ENCODE measurements at places on chromosomes 3 and 15.
A peak's percentile ranks its signal among the peaks of the same experiment; 100 is the strongest.

- DNase-seq = peak; percentile 36
Measured at GRCh38 chr15:29089731-29090616, 179.6 kb downstream of the NSMCE3 start.

DNA sequence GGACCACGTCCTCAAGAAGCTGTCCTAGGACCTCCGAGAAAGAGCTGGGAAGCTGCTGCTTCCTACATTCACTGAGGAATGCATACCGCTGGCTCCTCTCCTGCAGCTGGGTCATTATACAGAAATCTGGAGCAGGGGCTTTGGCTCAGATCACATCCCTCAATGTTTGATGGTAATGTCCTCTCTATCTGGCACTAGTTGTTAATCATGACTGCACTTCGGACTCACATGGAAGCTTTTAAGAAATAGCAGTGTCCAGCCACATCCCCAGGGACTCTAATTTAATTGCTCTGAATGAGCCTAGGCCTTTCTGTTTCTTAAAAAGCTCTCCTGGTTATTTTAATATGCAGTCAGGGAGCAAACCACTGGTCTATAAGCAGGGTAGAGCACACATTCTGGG lies 25.7 kb upstream of the MYRIP start:
- DNase-seq = no peak

GRCh38 chr3:37993460-37993819 lies 2.9 kb downstream of the VILL start:
- DNase-seq = no peak

DNA sequence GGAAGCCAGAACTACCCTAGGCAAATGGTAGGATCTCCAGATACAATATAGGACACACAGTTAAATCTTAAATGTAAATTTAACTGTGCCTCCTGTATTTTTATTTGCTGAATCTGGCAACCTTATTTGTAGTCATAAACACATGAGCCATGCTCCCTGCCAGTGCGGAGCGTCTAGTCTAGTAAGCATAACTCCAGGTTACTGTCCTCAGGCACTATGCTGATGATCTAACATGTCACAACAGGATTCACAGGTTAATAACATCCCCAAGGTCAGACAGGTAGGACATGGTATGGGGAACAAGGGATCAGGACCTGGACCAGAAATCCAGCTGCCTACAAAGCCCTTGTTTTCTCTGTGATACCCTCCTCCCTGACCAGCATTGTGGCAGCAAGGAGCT lies 305.1 kb downstream of the CACNA2D3 start:
- DNase-seq = no peak

GRCh38 chr3:110814170-110815007 lies 257.2 kb upstream of the NECTIN3 start:
- DNase-seq = peak; percentile 7

- no peak for DNase-seq
Measured at GRCh38 chr15:76512971-76513370, 176.4 kb downstream of the ISL2 start.

DNA sequence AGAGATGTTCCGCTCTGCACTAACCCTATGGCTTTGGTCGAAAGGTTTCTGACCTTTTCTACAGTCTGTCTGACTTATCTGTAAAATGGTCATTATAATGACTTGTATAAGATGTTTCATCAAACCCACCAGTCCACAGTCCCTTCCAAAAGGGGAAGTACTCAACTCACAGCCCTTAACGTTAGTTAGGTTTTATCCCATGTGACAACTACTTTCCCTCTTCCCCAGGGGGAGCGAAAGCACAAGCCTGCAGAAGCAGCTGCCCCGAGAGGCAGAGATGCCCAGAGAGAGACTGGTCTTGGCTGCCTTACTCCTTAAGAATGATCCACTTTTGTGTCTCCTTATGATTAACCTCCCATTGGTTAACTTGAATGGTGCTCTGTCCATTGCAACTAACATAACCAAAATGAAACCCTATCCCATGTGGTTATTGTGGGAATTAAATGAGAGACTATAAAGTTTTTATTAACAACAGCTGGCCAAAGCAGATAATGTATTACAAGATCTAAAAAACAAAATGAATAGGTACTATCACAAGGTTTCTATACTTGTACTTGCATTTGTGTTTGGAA lies 6.4 kb downstream of the ASTE1 start:
- no peak for DNase-seq

DNA sequence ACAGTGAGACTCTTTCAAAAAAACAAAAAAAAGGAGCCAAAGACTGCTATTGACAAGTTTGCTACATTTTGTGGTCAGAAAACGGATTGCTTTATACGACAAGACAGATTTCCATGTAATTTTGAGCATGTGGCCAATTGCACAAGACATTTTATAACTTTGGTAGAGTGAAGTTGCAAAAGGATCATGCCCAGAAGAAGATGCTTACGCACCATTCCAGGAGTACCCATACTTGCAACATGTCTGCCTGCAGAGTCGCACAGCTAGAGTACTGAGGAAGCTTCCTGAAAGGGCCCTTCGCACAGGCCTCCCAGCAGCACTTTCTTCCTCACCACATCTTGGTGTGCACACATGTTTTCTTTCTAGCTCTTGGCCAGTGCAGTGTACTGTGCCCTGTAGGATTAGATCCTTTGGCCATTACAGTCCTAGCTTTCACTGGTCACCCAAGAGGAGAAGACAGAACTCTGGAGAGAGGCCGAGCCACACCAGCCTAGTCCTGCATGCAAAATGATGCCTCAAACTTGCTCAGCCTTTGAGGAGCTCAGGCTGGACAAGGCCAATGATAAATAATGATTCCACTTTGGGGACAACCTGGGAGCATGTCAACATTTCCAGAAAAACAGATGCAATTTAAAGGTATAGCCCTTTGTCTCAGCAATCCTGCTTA lies 11.7 kb downstream of the CHDH start:
- DNase-seq = no peak

DNA sequence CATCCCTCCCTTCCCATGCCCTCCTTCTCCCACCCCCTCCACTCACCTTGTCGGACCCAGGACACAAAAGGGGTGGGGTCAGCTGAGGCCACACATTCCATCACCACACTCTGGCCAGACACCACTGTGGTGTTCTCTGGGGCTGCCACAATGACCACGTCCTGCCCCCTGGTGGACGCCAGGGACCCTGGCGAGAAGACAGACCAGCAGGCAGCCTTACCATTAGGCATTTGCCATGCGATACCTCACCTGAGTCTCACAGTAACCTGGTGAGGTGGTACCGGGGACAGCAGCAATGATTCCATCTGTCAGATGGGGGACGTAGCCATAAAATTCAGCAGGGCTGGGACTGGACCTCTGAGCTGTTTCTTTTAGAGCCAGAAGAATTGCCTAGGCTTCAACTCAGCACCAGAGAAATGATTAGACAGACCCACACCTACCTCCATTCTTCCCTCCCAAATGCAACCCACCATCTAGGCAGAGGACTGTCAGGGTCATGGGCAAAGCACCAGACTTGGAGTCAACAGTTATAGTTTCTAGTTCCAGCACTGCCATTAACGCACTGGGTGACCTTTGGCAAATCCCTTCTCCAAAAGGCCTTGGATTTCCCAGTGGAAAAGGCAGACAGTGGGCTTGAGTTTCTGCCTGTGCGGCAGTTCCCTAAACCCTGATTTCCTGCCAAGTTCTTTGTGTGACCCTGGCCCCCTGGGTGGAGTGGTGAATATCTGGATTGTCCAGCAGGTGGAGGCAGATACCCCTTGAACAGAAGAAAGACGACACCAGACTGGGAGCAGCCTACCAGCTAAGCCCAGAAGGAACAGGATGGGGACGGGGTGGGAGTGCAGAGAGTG lies 21.8 kb downstream of the IGDCC4 start:
- DNase-seq = peak; percentile 36

GRCh38 chr15:29528276-29528675 lies 258.7 kb upstream of the NSMCE3 start:
- no peak for DNase-seq

GRCh38 chr3:184379358-184380184 lies at the start of gene CHRD:
Gene CHRD (plus strand): TSS chr3:184380054. CDS start chr3:184380319, 265 bp downstream.
- DNase-seq = no peak

DNA sequence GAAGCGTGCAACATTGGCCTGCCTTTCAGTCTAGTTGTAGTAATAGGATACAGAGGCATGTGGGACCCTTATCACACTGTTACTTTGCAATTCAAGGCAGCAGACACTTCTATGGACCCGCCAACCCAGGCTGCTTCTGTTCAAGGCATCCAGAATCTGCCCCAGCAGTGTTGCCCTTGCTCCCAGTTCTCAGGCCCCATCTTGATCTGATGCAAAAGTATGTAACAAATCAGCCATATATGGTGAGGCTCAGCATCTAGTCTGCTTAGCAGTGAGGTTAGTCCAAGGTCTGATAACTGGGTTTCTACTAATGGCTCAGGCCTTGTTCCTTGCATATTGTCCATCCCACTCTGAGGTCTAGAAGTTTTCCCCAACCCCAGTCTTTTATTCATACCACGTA lies 17.9 kb downstream of the C2CD4B start:
- DNase-seq = no peak

DNA sequence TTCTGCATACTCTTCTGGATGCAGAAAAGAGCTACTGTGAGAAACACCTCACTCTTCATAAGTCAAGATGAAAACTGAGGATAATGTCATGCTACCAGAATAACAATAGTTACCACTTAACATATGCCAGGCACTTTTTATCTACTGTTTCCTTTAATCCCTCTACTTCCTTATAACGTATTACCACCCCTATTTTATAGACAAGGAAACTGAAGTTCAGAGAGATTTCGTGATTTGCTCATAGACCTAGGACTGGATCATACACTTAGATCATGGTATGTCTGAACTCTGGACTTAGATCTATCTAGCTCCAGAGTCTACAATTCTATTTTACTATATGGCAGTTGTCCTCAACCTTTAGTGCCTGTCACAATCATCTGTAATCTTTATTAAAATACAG lies 155.7 kb upstream of the TSPAN3 start:
- DNase-seq = no peak

- no peak for DNase-seq
Measured at GRCh38 chr15:72227720-72228119, 3.3 kb downstream of the PKM start.

- no peak for DNase-seq
Measured at GRCh38 chr15:41401904-41402267, 410 bp downstream of the NDUFAF1 start.

- no peak for DNase-seq
Measured at GRCh38 chr15:94709319-94709718, 478.0 kb downstream of the MCTP2 start.

GRCh38 chr3:87503900-87504498 lies 227.6 kb upstream of the POU1F1 start:
- no peak for DNase-seq

- no peak for DNase-seq
Measured at GRCh38 chr3:195210266-195210973, 60.5 kb downstream of the XXYLT1 start.

- DNase-seq = no peak
Measured at GRCh38 chr3:10304905-10305304, 12.2 kb upstream of the GHRL start.

DNA sequence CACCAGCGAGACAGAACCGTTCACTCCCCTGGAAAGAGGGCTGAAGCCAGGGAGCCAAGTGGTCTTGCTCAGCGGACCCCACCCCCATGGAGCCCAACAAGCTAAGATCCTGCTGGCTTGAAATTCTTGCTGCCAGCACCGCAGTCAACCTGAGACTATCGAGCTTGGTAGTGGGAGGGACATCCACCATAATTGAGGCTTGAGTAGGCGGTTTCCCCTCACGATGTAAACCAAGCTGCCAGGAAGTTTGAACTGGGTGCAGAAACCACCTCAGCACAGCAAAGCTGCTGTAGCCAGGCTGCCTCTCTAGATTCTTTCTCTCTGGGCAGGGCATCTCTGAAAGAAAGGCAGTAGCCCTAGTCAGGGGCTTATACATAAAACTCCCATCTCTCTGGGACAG lies 151.0 kb downstream of the MBNL1 start:
- no peak for DNase-seq

DNA sequence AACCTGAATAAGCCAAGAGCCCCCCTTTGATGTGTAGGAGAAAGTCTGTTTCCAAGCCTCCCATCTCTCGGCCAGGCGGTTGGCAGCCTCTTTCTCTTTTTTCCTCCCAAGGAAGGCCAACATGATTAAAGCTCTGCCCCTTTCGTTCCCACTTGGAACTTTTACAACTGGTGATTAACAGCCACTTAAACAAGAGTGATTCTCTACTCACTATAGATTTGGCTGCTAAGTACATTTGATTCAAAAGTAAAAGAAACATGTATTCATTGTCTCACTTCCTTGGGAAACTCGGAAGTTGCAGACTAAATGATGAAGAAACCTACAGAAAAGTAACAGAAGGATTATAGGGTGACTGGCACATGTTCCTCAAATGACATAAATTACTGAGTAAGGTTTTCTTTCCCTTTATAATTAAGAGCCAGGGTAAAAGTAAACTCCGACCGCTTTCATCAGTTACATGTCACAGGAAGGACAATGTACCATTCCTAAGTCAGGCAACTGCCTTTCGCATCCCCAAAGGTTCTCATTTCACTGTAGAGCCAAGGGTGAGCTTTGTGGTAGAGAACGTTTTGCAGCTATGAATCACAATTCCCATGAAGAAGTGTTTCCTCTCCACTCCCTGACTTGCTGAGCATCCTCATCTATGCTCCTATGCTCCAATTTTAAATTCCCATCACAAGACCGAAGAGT lies 72.7 kb downstream of the MB21D2 start:
- DNase-seq = no peak

- no peak for DNase-seq
Measured at GRCh38 chr3:15520804-15521572, 518 bp downstream of the COLQ start.

DNA sequence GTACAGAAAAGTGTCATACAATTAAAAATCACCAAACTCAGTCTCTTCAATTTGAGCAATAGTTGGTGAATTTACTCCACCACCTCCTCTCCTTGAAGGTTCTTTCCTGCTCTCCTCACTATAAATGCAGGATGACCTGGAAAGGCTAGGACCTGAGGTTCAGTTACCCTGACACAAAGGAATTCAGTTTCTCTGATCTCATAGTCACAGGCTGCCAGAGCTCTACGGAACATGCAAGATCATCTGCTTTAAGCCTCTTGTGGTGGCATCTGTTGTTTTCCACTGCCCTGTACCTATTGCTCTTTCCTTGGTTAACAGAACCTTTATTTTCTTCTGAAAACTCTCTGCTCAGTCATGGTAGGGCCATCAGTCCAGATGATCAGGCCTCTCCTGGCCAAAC lies 4.9 kb upstream of the TP63 start:
- DNase-seq = no peak

GRCh38 chr15:84813931-84814330 lies 3.2 kb upstream of the ALPK3 start:
- DNase-seq = no peak

- DNase-seq = no peak
Measured at GRCh38 chr3:187963003-187963676, 190.8 kb upstream of the LPP start.

- no peak for DNase-seq
Measured at GRCh38 chr15:97235611-97235985, 724.9 kb upstream of the ARRDC4 start.

- DNase-seq = no peak
Measured at GRCh38 chr3:46759239-46760167, 41.8 kb upstream of the PRSS50 start.

DNA sequence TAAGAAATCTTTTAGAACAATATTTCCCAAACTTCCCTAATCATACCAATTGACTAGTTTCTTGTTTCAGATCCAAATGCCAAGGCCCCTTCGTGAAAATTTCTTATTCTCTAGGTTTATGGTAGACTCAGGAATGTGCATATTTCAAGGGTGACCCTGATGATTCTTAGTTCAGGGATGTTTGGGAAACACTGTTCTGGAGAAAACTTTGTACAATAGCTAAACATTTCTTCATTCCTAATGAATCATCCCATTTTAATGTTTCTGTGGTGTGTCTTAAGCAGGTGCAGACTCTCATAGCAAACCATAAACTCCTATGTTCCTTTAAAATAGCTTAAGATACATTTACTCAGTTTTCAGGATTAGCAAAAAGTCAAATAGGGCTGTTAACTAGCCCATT lies 314.5 kb downstream of the TIGIT start:
- DNase-seq = no peak
